ENCODE measurements at places on chromosomes 4 and X.

DNA sequence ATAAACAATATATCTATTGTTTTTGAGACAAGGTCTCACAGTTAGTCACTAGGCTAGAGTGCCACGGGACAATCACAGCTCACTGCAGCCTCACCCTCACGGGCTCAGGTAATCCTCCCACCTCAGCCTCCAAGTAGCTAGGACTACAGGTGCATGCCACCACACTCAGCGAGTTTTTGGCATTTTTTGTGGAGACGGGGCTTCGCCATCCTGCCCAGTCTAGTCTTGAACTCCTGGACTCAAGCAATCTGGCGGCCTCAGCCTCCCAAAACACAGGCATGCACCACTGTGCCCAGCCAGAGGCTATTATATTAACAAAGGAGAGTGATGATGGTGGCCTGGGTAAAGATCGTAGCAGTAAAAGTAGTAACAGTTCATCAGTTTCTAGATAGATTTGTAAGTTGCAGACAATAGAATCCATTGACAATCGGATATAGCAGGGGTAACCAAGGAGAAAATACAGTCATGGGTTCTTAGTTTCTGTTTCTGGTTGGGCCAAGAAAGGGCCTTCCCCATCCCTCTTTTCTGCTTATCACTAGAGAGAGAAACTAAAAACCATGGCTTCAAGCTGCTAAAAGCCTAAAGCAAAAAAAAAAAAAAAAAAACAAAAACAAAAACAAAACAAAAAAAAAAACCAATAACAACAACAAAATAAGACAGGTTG, 60.6 kb downstream of the ANXA10 start:
- peaks cover 12% of the 10 kb centered on the region for H3K27me3 ChIP-seq
- H3K36me3 ChIP-seq, result no peaks in the 10 kb centered on the region
- peaks cover 5% of the 10 kb centered on the region for H3K4me1 ChIP-seq
- no peak overlapping the region for H3K27ac ChIP-seq
- H3K4me3 ChIP-seq, result no peak overlapping the region
- DNase-seq, result no peak

DNA sequence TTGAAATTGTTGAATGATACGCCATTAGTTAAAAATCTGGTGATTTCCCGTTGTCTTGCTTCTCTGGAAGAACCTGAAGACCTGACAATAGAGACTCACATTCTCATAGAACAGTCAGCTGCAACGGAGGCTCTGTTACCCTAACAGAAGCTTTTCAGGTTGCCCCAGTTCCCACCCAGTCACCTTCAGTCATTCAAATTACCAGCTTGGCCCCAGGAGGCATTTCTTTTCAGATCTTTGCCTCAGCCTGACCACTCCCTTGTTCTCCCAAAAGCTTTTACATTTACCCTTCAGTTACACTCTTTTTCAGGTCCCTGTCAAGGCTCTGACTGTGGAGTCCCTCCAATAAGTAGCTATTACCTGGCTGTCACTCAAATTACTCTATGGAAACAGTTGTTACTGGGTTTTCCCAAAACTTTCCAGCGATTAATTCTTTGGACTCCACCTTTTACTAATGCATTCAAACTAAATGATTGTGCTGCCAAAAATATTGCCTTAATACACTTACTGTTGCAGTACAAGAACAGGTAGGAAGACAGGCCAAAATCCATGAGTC, 162.2 kb upstream of the FTHL17 start:
- no peaks in the 10 kb centered on the region for H3K4me1 ChIP-seq
- no peak for DNase-seq
- H3K4me3 ChIP-seq, result no peak overlapping the region
- H3K27me3 ChIP-seq, result no peaks in the 10 kb centered on the region
- H3K27ac ChIP-seq, result peak overlapping the region; percentile 37
- H3K36me3 ChIP-seq, result no peaks in the 10 kb centered on the region

GRCh38 chrX:126900937-126901336, 81.4 kb downstream of the PRR32 start:
- peaks cover 2% of the 10 kb centered on the region for H3K36me3 ChIP-seq
- DNase-seq, result no peak

DNA sequence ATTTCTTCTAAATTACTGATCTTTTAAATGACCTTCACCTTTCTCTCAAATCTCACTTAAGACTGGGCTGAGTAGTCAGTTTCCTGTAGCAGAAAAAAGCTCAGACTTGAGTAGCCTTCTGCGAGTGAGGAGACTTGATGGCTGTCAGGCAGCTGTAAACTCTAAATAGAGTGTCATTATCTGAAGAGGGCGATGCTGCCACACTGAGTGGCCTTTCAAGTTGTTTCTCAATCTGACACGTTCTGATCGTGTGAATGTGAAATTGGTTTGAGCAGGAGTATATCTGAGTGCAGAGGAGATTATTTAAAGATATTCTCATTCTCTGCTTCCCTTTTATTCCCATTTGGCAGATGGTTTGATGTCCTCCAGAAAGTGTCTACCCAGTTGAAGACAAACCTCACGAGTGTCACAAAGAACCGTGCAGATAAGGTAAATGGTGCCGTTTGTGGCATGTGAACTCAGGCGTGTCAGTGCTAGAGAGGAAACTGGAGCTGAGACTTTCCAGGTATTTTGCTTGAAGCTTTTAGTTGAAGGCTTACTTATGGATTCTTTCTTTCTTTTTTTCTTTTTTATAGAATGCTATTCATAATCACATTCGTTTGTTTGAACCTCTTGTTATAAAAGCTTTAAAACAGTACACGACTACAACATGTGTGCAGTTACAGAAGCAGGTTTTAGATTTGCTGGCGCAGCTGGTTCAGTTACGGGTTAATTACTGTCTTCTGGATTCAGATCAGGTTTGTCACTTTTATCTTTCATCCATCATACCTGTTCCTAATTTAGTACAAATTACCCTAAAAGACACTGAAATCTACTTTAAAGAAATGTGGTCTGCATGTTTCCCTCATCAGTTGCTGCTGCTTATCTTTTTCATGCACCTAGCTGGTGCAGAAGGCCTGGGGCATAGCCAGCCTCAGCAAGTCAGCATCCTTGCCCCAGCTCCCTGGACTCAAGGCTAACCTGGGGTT, 74.3 kb upstream of the MSANTD1 start:
- no peak overlapping the region for H3K27ac ChIP-seq
- DNase-seq, result no peak
- peaks cover 18% of the 10 kb centered on the region for H3K36me3 ChIP-seq
- H3K27me3 ChIP-seq, result no peaks in the 10 kb centered on the region
- peaks cover 8% of the 10 kb centered on the region for H3K4me1 ChIP-seq

GRCh38 chrX:1496076-1496475, 40.9 kb downstream of the P2RY8 start:
- no peaks in the 10 kb centered on the region for H3K27me3 ChIP-seq
- peaks cover 15% of the 10 kb centered on the region for H3K4me1 ChIP-seq
- no peak overlapping the region for H3K4me3 ChIP-seq
- DNase-seq, result no peak

DNA sequence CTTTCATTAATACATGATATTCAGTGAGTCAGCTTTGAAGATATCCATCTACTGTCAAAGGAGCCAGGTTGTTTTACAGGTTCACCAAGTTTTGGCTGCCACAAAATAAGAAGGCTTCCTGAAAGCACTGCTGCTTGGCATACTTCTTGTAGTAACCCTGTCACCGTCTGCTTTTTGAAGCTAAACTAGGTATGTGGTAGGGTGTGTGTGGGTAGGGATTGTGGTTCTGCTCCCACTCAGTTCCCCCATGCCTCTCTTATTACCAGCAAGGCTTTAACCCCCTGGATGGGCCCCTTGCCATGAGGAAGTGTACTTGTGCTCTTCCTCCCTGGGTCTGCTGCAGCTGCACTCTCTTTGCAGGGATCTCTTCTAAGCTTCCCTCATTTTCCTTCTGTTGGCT, 191.2 kb downstream of the BANK1 start:
- no peak overlapping the region for H3K27ac ChIP-seq
- H3K36me3 ChIP-seq, result no peaks in the 10 kb centered on the region
- H3K4me3 ChIP-seq, result no peak overlapping the region
- no peaks in the 10 kb centered on the region for H3K4me1 ChIP-seq
- no peaks in the 10 kb centered on the region for H3K27me3 ChIP-seq
- no peak for DNase-seq

- H3K36me3 ChIP-seq, result no peaks in the 10 kb centered on the region
- DNase-seq, result no peak
- H3K4me3 ChIP-seq, result no peak overlapping the region
- H3K4me1 ChIP-seq, result no peaks in the 10 kb centered on the region
Measured at GRCh38 chr4:93573285-93573684, 255.3 kb upstream of the ATOH1 start.

DNA sequence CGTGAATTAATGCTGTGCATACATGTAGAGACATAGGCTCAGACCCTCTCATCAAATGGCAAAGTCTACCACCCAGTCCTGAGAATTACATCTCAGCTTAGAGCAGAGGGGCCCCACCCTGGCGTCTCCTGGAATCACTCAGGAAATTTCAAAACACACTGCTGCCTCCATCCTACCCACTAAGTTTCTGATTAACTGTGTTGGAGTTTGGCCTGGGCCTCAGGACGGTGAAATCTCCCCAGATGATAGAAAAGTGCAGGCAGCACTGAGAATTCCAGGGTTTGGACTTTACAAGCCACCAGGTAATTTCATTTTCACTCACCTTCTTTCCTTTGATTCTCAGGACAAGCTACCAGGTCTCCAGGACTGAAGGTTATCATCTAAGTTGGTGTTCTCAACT, 3.3 kb upstream of the FAM9C start:
- DNase-seq, result no peak
- peak overlapping the region; percentile 79 for H3K27ac ChIP-seq
- H3K27me3 ChIP-seq, result no peaks in the 10 kb centered on the region
- H3K4me3 ChIP-seq, result peak overlapping the region; percentile 12

DNA sequence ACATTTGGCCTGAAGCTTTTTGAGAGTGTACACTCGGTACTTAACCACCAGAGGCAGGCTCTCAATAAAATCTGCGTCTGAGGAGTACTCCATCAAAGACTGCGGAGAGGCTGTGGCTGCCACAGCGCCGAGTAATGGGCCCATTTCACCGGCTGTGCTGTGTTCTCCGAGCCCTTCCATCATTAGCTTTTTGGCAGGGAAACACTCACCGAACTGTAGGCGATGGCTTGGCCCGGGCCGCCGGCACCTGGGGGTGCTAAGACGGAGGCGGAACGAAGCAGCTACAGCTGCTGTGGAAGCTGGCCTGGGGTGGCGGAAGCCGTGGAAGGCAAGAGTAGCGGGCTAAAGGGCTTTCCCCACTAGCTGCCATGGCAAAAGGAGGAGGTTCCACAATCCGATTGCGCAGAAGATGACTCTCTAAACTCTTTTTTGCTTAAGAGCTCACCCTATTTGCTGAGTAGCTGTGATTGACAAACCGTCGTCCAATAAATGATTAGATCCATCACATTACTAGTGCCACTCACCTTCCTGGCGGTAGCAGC, 48.5 kb upstream of the PABPC1L2A start:
- H3K27ac ChIP-seq, result no peak overlapping the region
- H3K27me3 ChIP-seq, result no peaks in the 10 kb centered on the region
- H3K4me3 ChIP-seq, result peak overlapping the region; percentile 1
- DNase-seq, result no peak
- H3K4me1 ChIP-seq, result no peaks in the 10 kb centered on the region

DNA sequence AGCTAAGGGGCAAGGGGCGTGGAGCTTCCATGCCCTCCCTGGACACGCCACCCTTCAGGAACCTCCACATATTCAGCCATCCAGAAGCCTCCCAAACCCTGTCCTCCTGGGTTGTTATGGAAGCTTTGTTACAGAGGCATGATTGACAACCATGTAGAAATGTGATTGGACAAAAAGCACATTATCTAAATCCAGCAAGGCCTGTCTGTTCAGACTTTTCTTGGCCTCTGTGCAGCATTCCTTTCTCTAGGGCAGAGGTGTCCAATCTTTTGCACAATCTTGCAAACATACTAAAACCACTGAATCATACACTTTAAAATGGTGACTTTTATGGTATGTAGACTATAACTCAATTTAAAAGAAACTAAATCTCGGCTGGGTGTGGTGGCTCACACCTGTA, 12.7 kb downstream of the STEEP1 start:
- no peak for DNase-seq
- H3K27ac ChIP-seq, result no peak overlapping the region
- peaks cover 3% of the 10 kb centered on the region for H3K4me1 ChIP-seq

DNA sequence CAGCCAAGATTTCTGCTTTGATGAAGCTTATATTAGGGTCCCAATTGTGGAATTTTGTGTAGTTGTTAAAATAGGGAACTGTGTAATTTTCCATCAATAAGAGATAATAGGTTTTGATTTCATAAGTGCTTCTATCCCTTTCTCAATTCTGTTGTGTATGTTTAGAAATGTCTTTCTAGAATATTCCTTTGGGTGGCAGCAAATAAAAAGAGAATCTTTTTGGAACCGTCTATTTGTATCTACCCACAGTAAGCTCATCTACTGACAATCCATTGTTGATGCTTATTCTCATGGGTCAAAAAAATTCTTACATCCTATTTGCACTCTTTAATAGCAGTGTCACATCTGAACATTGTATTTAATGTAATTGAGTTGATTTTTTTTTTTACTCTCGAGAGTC, 61.7 kb downstream of the TMA16 start:
- no peak overlapping the region for H3K27ac ChIP-seq
- H3K4me3 ChIP-seq, result no peak overlapping the region
- no peaks in the 10 kb centered on the region for H3K36me3 ChIP-seq

- peaks cover 46% of the 10 kb centered on the region for H3K27me3 ChIP-seq
- H3K4me1 ChIP-seq, result no peaks in the 10 kb centered on the region
- no peak overlapping the region for H3K27ac ChIP-seq
- no peak overlapping the region for H3K4me3 ChIP-seq
- peaks cover 2% of the 10 kb centered on the region for H3K36me3 ChIP-seq
Measured at GRCh38 chr4:186015212-186015817, 53.6 kb upstream of the TLR3 start.

DNA sequence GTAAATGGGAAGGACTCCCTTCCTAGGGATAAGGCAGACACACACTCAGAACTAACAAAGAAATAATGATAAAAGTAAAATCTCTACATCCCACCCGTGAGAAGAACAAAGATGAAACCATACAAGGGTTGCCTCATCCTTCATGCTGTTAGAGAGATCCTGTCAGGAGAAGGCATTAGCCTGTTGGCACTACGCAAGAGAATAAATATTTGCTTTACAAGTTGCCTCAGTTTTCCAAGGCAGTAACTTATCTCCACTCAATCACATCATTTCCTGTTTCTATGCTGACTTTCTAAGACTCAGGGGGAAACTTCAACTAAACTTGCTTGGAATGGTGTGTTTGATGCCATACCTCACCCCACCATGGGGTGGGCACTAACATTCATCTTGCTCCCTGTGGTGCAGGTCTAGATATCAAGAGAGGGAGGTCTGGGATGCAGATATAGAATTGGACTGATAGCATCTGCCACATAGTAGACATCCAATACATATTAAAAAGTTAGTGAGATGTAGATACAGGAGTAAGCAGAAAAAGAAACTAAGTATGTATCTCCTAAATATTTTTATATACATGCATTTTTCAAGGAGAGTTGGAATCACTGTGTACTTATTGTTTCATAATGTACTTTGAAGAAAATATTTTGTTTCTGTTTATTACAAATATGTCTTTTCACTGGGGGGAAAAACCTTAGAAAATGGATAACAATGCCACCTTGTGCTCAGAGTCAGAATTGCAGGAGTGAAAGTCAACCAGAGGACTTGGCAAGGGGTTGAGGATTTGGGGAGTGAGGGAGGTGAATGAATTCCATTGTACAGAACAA, 57.2 kb upstream of the BEX4 start:
- H3K4me3 ChIP-seq, result no peak overlapping the region
- DNase-seq, result peak; percentile 4
- no peaks in the 10 kb centered on the region for H3K27me3 ChIP-seq

Measured in T-helper 17 cell (primary cell).